CD4-positive, alpha-beta T cell treated with Interleukin-17A for 1 hour (primary cell): ENCODE measurements at places on chromosomes 6 and 20.
A peak's percentile ranks its signal among the peaks of the same experiment; 100 is the strongest.

GRCh38 chr20:13567663-13568062 is 71.1 kb downstream of the TASP1 start:
- DNase-seq, result no peak

DNA sequence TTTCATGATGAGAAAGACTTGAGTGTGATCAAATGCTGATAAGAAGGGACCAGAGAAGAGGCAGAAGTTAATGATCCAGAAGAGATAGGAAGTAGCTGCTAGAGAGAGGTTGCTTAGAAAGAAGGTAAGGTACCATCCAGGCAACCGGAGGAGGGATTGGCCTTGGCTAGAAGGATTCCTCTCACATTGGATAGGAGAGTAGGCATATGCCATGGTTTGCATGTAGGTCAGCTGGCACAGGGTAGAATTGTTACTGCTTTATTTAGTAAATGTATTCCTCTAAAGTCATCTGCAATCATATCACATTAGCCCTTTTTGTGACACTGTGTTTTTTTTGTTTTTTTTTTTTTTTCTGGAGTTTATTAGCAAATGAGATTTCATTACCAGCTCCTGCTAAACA is 580.9 kb upstream of the FLRT3 start:
- DNase-seq, result no peak

- DNase-seq, result no peak
Measured at GRCh38 chr20:61644378-61645076, 392.5 kb downstream of the CDH4 start.

GRCh38 chr20:8321001-8321400 is 188.9 kb downstream of the PLCB1 start:
- no peak for DNase-seq

GRCh38 chr6:170286246-170286933 is 4.5 kb downstream of the DLL1 start:
- no peak for DNase-seq

GRCh38 chr20:23246717-23247664 is 103.6 kb upstream of the NXT1 start:
- no peak for DNase-seq

DNA sequence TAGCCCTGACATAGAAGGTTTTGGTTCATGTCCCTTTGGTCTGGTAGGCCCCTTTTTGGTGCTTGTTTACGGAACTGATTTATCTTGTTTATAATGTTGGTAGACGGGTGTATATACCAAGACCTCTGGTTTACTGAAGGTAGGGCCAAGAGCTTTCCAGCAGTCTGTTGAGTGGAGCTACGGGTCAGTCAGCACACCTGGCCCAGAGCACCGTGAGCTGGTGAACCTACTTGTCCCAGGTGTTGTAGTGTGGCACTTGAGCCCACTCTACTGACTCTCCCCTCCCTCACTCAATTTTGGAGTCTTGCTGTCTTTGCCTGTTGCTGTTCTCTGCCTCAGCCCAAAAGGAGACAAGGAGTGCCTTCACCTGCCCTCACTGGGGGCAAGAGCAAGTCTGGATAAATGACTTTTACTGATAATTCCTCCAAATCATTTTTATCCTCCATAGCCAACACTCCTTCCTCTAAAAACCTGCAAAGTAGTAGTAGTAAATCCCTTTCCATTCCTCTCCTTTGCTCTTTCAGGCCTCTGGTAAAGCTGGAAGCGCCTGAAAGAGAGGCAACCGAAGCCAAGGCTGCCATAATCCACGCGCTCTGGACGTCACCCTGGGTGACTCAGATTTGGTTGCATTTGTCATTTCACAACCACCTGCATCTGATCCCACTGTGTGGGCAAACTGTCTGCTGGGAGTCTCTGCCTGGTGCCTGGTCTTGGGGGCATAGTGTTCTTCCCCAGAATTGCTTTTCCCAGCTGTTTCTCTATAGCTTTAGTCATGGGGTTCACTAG is 22.2 kb downstream of the RREB1 start:
- no peak for DNase-seq

GRCh38 chr6:120779441-120779840 is 554.8 kb downstream of the TBC1D32 start:
- DNase-seq, result no peak

- DNase-seq, result no peak
Measured at GRCh38 chr20:17501701-17502100, 29.5 kb downstream of the BFSP1 start.

- no peak for DNase-seq
Measured at GRCh38 chr6:83960664-83961063, 72.9 kb upstream of the MRAP2 start.

GRCh38 chr6:95091823-95092436 is 485.4 kb upstream of the MANEA start:
- peak; percentile 10 for DNase-seq

- no peak for DNase-seq
Measured at GRCh38 chr6:74048387-74048786, 352.4 kb downstream of the CD109 start.

- DNase-seq, result no peak
Measured at GRCh38 chr6:107466062-107466461, 6.7 kb upstream of the PDSS2 start.

GRCh38 chr6:139370283-139370998 is 4.0 kb downstream of the CITED2 start:
- no peak for DNase-seq

DNA sequence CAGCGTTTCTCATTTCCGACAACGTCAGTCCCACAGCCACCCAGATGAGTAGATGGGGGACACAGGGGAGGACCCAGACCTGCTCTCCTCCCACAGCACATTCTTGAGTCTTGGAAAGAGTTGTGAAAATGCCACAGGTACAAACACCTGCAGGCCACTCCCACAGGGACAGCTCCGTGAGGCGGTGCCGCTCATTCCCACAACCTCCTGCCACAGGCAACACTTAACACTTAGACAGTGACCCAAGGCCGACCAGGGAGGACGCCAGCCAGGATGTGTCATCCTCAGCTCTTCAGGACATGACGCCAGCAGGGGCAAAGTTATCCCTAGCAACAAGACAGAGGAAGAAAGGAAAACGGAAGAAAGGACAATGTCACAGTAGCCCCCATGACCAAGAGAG is 22.9 kb upstream of the HLA-B start:
- DNase-seq, result no peak

DNA sequence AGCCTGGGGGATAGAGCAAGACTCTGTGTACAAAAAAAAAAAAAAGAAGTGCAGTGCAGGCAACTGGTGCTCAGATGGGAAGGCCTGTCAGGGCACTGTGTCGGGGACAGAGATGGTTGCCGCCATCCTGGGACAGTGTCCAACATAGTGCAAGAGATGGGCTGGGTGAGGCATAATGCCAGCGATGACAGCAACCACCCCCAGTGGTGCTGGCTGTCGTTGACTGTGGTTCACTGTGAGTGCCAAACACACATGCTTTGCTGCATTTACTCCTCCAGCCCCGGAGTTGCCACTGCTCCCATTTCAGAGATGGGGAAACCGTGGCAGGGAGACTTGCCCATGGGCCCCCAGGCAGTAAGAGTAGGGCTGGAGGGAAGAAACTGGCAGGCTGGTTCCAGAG is 5.2 kb upstream of the C20orf203 start:
- DNase-seq, result no peak

- DNase-seq, result no peak
Measured at GRCh38 chr6:117072781-117073180, 192.6 kb upstream of the VGLL2 start.

- no peak for DNase-seq
Measured at GRCh38 chr6:4396044-4396443, 260.7 kb upstream of the ECI2 start.

DNA sequence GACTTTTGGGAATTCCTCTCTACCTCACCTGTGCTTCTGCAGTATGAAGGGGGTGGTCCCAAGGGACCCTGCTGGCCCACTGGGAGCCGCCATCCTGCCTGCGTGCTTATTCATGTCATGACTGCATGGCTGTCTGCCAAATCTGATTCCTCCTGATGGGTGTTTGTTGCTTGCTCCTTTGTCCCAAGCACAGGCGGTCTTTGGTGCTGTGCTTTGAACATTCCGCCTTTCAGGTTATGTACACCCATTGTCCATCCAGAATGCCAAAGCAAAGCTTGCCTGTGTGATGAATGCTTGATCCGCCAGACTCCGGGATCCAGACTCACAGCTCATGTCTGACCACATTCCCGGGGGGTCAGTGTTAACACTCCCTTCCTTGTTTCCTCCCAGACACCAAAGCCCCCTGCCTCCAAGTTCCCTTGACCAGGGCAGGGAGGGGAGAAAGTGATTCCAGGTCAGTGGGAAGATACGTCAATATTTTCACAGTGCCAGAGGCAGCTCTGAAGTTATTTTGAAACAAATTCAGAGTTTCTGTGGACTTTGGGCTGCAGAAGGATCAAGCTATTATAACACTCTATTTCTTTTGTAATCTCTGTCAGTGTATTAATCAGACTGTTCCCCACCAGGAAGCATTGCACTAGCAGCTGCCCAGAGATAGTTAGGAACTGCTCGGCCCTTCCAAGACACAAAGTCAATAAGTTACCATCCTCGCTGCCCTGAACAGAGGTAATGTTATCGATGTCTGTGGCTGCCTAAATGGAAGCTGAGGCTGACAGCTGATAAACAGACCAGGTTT is 9.5 kb downstream of the DAAM2 start:
- no peak for DNase-seq

DNA sequence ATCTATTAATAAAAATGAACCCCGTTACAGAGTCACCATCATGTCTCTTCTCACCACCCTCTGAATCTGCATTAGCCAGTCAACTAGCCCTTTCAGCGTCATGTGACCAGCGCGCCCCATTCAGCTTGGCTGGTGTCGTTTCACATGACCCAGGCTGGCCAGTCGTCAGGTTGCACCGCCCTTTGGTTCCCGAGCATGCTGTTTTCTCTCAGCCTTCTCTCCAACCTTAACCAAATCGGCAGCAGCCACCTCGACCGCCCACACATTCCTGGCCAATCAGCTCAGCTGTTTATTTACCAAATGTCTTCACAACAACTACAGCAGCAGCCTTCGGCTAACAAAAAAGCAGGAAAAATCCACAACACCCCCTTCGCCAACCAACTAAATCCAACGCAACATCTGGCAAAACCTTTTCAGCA is 5.6 kb downstream of the SRSF3 start:
- DNase-seq, result peak; percentile 77

GRCh38 chr20:1150968-1151367 is 32.6 kb downstream of the PSMF1 start:
- DNase-seq, result no peak

DNA sequence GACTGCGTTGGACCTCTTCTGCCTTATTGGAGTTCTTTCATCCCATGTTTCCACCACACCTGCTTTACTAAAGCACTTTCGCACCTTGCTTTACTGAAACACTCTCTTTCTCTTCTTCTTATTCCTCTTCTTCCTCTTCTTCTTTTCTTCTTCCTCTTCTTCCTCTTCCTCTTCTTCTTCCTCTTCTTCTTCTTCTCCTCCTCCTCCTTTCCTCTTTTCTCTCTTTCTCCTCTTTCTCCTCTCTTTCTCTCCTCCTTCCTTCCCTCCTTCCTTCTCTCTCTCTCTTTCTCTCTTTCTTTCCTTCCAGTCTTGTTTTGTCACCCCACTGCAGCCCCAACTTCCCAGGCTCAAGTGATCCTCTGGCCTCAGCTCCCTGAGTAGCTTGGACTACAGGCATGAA is 4.0 kb upstream of the RIPPLY2 start:
- DNase-seq, result no peak

GRCh38 chr6:110981202-110981600 is 637 bp upstream of the RPF2 start:
- DNase-seq, result peak; percentile 12

DNA sequence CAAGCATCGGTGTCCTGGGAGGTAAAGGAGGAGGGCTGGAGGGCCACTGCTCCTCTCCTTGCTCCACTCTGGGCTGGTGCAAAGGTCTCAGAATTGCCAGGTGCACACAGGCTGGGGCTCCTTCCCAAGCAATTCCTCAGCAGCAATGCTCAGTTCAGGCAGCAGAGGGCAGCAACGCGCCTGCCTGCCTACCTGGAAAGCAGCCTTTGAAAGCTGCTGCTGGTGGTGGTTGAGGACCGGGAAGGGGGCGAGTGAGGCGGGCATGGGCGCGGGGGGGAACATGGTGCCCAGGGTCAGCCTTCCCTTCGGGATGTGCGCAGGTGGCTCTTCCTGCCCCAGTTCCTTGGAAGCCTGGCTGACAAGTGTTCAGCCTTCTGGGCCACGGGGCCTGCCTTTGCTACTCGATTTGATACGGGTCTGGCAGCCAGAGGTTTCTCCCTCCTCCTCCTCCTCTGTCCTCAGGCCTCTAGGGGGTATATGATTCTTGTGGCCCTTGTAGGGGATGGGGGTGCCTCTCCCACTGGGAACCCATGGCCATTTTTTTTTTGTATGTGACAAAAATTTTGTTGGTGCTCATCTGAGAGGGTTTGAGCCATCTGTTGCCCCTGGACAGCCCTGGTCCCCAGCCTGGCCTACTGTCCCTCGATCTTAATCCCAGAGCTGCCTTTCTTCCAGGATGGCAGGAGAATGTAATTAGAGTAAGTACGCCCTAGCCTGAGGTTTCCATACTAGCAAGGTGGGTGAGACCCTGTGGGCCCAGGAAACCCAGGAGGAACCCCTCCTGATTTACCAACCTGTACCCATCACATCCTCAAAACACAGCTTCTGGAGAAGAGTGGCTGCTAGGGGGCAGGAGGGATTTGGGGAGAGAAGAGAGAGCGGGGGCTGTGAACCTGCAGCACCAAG is 20.1 kb downstream of the MRPS18A start:
- DNase-seq, result peak; percentile 76

GRCh38 chr20:38806855-38807655 is 1.6 kb downstream of the PPP1R16B start:
- peak; percentile 69 for DNase-seq

GRCh38 chr6:82588020-82588419 is 224.4 kb downstream of the TPBG start:
- no peak for DNase-seq

- DNase-seq, result no peak
Measured at GRCh38 chr6:170150590-170150945, 140.3 kb downstream of the DLL1 start.

DNA sequence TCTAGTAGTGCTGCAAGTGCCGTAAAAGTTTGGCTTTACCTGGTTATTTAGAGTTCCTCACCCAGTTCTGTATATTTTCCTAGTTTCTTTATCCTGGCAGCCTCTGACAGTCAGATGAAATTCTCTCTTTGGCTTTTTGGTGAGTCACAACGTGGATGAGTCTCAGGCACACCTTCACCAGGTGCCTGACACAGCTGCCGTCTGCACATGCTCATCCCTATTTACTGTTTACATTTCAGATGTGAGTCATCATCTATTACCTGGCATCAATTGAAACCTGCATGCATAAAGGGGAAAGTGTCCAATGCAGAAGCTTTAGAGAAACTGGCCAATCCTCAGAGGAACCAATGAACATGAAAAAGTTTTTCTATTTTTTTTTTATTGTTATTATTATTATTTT is 33.3 kb upstream of the ADGRF4 start:
- no peak for DNase-seq

DNA sequence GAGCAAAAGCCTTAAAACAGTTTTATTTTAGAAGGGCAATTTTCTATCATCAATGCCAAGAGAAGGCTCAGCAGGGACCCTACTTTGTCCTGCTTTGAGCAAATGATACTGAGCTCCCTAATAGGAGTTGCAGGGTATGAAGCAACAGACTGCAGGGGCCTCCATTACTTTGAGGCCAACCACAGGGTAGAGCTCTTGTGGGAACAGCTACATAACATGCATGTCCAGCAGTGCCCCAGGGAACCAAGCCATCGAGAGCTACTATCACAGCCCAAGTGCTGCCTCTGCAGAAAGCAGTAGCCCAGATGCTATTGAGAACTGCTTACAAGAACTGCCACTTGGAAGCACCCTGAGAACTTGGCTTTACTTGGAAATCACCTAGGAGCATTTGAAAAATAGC is 222.1 kb downstream of the LAMA2 start:
- DNase-seq, result no peak

- DNase-seq, result no peak
Measured at GRCh38 chr6:36277946-36278470, 8.1 kb downstream of the PNPLA1 start.
